Metanephros (tissue), 2 donors: ENCODE measurements at places on chromosomes 5 and 9. TPM values are rescaled to one million over a fixed set of nuclear protein-coding genes. Genes with fewer than 3 reads are reported as not detected.

Gene PCSK5
- 25.0 TPM for total RNA-seq

Gene LCNL1
- 0.41 TPM for total RNA-seq

Gene MRPL36
- total RNA-seq = 24.2 TPM

Gene SIT1
- 0.41 TPM for total RNA-seq
